Heart right ventricle (tissue), 16 donors: ENCODE measurements at places on chromosomes 4 and X.

GRCh38 chr4:141413366-141413765 is 192.7 kb downstream of the ZNF330 start:
- DNase-seq, result no peak

GRCh38 chr4:16026160-16026761 is 57.6 kb downstream of the PROM1 start:
- DNase-seq, result peak; percentile 33

- DNase-seq, result peak; percentile 43
Observed at GRCh38 chr4:78634011-78634664, 82.6 kb downstream of the ANXA3 start.

DNA sequence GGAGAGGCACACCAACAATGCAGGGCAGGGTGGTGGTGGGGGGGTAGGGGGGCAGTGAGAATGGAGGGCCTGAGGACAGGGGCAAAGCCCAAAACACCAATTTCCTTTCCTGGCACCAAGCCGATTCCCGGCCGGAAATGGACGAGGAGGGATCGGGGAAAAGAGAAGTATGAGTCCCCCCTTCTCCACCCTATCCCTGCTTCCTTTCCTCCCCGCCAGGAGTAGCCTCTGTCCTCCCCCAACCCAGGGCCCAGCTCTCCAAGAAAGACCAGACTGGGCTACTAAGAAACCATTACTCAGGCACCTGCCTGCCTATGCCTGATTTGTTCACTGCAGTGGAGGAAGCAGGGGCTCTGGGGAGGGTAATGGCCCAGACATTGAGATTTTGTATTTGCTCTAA is 402 bp downstream of the CCDC120 start:
- no peak for DNase-seq

DNA sequence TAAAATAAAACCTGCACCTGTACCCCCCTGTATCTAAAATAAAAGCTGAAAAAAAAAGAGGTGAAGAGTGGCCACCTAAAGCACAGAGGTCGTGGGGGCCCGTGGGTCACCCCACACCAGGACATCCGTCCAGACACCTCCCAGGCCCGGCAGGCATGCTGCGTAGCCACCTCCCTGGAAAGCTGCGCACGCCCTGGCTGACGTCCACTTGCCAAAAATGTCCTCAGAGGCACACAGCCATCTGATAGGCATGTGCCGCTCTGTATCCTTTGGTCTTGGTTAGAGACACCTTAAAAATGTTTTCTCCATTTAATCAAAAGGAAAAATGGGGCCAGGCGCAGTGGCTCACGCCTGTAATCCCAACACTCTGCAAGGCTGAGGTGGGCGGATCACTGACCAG is 17.7 kb downstream of the FAM53A start:
- peak; percentile 74 for DNase-seq

GRCh38 chrX:105116486-105116885 is 104.0 kb downstream of the TEX13A start:
- DNase-seq, result no peak

- DNase-seq, result no peak
Observed at GRCh38 chr4:121076416-121076815, 4.1 kb upstream of the NDNF start.

GRCh38 chrX:40090050-40090804 is 7.5 kb downstream of the BCOR start:
- DNase-seq, result peak; percentile 38

DNA sequence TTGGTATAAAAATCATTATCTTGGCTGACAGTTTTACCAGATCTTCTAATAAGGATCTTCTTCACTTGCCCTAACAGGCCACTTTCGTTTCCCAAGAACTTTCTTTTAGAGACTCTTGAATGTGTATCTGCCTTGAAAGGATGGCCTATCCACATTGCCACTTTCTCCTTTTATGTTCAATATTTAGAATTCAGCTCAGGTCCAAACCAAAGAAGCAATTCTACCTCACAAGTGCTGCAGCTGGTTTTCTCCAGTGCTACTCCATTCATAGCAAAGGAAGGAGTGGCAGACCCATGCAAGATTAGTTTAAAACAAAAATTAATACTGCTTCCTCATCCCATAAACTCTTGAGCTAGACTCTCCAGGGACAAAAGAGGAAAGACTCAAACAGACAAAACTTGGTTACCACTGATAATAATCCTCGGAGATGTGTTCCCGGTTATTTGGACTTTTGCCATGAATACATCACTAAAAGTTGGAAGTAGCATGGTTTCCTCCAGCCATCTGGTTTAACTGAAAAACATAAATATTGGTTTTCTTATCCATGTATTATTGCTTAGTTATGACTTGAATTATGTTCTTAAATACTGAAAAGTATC is 401.8 kb downstream of the PABPC4L start:
- no peak for DNase-seq

DNA sequence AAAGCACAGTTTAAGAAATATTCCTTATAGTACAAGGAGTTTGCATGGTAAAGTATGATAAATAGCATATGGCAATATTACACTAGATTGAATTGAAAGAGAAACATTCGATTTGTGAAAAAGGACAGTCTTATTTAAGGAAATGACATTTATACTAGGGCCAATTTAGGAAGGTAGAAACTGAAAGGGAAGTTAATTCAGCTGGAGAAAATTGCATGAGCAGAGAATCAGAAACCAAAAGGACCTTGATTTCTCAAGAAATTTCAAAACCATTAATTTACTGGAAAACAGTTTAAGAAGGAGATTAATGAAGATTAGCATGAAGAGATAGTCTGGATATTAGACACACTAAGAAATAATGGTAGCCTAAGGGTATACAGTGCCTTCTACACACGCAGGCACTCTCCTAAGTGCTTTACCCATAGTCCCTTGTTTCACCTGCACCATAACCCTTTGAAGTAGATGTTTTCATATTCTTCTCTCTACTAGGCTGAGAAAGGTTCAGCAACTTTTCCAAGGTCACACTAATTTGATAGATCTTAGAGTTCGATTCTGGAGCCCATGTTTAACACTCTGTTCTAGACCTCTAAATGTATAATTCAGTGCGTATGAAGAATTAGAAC is 259.1 kb upstream of the SLIT2 start:
- DNase-seq, result no peak

DNA sequence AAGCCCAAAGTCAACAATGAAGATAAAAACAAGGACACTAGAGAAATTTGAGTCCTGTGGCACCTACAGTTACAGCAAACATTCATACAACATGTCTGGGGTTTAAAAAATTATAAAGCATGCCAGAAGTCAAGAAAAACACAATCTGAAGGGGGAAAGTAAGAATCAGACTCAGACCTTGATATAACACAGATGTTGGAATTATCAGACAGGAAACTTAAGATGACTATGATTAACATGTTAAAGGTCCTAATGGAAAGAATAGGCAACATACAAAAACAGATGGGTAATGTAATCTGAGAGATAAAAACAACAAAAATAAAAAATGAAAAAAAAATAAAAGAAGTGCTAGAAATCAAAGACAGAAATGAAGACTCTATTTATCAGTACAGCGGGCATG is 446.5 kb downstream of the SPRY1 start:
- no peak for DNase-seq

- DNase-seq, result no peak
Observed at GRCh38 chr4:148311526-148311925, 130.7 kb downstream of the NR3C2 start.

DNA sequence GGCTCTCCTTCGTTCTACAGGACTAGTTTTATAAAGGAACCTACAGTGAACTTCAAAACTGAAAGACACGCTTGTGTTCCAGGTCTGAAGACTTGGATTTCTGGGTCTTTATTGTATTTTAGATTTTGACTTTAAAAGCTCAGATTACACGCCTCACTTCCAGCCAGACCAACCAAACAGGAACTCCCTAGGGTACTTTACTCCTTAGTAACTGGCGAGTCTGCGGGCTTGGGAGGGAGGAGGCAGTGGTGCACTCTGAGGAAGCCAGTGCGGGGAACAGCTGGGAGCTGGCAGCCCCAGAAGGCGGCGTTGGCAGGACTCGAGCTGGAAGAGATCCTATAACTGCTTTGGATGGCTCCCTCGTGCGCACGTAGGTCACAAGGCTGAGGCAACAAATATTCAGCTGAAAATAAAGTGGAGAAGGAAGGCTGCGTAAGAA is 391 bp upstream of the PHKA1 start:
- DNase-seq, result peak; percentile 67

GRCh38 chrX:87755493-87755892 is 237.9 kb downstream of the KLHL4 start:
- no peak for DNase-seq

DNA sequence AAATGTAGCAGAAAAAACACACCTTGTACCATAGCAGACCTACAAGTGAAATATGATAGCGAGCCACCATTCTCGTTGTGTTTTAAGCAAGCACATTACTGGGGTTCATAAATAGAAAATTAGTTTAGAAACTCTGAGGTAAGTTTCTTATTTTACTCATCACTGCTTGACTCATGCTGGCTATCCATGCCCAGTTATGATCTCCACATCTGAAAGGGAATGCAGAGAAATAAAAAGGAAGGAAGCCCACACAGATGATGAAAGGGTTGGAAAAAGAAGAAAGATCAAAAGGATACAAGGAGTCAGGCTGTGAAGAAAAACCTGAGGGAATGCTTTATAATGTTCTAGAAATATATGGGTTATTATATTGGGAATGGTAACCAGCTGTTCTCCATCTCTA is 54.5 kb downstream of the CAMK2D start:
- DNase-seq, result no peak

DNA sequence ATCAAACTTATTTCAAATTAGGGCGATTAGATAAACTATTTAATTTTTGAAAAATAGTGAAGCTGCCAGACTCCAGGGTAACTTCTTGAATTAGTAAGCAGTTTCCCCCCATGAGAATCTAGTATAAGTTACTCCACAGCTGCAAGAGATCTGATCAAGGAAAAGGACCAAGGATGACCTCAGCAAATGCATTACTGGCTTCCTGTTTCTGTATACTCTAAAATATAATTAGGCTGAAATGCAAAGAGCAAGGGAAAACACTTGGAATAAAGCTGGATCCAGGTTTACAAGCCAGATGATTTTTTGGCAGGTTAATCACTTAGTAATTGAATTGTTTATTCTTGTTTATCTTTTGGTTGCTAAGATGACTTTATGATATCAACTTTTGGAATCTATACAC is 13.4 kb upstream of the P2RY10 start:
- no peak for DNase-seq

DNA sequence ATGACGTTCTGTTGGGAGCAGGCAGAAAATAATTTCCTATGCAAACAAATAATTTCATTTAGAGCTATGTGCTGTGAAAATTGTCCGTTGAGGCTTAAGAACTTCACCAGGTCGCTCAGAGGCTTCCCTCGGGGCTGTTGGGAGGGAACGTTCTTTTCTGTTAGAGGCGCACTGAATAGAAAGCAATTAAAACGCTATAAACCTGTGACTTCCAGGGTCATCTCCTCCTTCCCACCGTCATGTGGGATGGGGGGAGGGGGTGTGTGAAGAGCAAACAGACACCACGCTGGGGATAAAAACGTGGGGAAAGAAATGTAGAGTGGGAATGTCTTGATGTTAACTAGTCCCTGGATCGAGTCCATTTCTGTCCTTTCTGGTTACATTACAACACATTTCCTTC is 35.2 kb upstream of the ZNF518B start:
- no peak for DNase-seq

DNA sequence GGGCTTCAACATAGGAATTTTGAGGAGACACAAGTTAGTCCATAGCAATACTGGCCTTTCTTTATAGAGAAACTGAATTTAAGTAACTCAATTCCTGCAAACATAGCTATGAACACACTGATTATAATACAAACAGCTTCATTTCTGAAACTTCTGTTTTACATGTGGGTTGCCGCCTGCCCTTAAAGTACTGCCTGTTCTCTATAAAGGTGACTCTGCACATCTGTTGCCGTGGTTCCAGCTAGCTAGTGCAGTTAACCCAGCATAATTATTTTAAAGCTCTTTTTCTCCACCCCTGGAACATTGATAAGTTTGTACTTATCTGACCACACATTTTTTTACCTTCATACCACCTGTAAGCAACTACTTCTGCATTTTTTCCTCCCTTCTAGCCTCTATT is 177.6 kb downstream of the NWD2 start:
- DNase-seq, result no peak

GRCh38 chrX:108307132-108308085 is 130.8 kb downstream of the COL4A6 start:
- DNase-seq, result peak; percentile 25

GRCh38 chr4:71765350-71765749 is 18.5 kb downstream of the GC start:
- no peak for DNase-seq

DNA sequence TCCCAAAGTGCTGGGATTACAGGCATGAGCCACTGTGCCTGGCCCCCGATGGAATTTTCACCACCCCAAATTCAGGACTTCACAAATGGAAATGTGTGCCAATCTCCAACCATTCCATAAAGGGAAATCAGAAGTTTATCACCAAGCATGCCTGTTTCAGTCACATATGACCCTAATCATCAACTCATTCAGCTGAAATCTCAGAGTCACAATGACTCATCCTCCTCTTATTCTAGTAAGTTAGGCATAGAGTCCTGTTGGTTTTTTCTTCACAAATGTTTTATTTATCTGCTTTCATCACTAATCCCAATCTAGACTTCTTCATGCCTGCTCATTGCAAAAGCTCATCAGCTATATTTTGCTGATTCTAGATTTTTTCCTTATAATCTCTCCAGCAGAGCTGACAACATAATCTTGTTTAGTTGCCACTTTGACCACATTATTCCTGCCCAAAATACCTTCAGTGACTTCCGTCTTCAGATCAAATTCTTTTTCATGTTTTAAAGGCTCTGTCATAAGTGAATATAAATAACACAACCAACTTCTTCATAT is 83.3 kb downstream of the SLC7A11 start:
- DNase-seq, result no peak

DNA sequence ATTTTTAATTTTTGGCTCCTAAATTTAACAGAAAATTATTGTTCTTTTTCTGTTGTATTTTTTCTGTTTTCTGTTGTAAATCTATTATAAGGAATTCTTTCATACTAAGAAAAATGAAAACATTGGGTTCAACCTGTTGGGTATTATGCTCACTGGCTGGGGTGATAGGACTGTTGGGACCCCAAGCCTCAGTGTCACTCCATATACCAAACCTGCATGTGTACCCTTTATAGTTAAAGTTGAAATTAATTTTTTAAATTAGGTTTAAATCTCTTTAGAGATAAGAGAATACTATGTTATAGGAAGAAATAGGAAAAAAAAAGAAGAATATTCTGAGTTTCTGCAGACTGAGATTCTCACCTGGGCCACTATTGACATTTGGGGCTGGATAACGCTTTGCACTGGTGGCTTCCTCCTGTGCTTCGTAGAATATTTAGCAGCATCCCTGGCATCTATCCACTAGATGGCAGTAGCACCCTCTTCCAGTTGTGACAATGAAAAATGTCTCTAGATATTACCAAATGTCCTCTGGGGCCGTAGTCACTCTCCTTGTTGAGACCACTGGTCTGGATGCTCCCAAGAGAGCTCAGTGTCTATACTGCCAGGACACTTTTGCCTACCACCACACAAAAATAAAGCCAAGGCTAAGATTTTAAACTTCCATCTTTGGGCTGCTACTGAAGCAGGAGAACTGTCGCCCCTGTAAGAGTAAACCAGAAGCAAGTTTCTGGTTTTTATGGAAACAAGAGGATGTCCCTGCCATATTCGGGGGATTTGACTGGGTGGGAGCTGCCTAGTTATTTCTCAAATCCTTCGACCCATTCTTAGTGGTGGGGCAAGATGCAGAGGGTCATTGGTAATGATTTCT is 22.4 kb upstream of the CLTRN start:
- no peak for DNase-seq

GRCh38 chrX:1020634-1021166 is 191.7 kb downstream of the CRLF2 start:
- no peak for DNase-seq

- DNase-seq, result no peak
Observed at GRCh38 chr4:113657586-113658233, 103.8 kb downstream of the CAMK2D start.
